ENCODE measurements at places on chromosomes 2 and 18.

DNA sequence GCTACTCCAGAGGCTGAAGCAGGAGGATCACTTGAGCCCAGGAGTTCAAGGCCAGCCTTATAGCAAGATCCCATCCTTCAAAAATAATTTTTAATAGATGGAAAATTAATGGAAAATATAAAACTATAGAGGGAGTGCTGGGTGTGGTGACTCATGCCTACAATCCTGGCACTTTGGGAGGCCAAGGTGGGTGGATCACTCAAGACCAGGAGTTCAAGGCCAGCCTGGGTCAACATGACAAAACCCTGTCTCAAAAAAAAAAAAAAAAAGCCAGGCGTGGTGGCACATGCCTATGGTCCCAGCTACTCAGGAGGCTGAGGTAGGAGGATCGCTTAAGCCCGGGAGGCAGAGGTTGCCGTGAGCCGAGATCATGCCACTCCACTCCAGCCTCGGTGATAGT lies 48.0 kb downstream of the AP1S3 start:
- DNase-seq, result no peak

GRCh38 chr2:11720752-11721151 lies 25.7 kb upstream of the LPIN1 start:
- DNase-seq, result no peak

DNA sequence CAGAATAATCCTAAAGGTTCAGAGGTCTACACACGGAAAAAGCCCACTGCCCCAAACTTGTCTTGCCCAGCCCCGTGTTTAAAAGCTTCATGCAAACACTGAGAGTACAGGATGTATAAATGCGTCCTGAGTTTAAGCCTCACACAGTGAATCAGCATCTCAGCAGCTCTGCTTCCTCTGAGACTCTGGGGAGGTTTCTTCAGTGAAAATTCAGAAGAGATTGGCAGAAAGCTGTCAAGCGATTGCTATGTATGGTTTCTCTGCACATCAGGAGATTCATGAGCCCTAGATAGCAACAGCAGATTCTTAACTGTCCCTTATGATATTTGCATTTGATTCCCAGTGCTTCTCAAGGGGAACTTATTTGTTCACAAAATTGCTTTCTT lies 27.1 kb downstream of the CRACDL start:
- DNase-seq, result no peak

- no peak for DNase-seq
Measured at GRCh38 chr18:10152475-10152874, 238.7 kb downstream of the VAPA start.

DNA sequence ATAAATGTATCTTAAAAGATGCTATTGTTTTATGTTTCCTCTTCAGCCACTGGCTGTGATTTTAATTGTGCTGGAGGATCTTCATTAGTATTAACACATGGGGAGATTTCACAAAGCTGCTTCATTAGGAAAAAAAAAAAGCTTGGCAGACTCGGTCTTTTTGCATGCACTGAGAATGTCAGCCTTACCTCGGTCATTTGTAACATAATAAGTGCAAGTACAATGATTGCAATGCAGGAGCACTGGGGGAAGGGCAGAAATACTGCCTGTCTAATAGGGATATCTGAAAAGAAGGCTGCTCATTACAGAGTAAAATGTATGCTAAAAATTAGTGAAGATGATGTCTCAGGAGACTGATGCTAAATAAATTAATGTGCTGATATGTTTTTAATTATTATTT lies 1.3 kb upstream of the BAZ2B start:
- peak; percentile 2 for DNase-seq

GRCh38 chr2:227471924-227472264 lies at the start of gene AGFG1:
AGFG1 (plus strand) TSS chr2:227472156; CDS start chr2:227472422, 266 bp downstream.
- peak; percentile 33 for DNase-seq

- DNase-seq, result no peak
Measured at GRCh38 chr2:21748501-21748900, 624.7 kb downstream of the TDRD15 start.
